ENCODE measurements at places on chromosomes 7 and 10.
A peak's percentile ranks its signal among the peaks of the same experiment; 100 is the strongest.

DNA sequence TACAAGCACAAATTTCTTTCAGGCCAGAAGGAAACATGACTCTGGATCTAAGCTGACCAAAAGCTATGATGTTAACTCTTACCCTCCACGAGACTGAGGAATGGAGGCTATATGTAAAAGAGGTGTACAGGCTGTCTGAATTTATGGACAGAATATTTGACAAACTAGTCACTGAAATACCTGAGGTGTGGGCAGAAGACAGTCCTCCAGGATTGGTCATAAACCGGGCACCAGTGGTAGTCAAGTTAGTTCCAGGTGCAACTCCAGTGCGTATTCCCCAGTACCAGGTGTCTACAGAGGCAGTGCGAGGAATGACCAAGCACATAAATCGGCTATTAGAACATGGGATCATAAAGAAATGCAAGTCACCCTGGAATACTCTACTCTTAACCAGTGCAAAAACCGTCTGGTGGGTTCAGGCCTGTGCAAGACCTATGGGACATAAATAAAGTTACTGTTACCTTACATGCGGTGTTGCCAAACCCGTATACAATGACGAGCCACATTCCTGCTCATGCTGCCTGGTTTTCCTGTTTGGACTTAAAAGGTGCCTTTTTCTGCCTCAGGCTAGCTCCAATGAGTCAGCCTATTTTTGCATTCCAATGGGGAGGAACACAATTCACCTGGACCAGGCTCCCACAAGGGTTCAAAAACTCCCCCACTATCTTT lies 6.7 kb upstream of the CYREN start:
- DNase-seq = no peak

DNA sequence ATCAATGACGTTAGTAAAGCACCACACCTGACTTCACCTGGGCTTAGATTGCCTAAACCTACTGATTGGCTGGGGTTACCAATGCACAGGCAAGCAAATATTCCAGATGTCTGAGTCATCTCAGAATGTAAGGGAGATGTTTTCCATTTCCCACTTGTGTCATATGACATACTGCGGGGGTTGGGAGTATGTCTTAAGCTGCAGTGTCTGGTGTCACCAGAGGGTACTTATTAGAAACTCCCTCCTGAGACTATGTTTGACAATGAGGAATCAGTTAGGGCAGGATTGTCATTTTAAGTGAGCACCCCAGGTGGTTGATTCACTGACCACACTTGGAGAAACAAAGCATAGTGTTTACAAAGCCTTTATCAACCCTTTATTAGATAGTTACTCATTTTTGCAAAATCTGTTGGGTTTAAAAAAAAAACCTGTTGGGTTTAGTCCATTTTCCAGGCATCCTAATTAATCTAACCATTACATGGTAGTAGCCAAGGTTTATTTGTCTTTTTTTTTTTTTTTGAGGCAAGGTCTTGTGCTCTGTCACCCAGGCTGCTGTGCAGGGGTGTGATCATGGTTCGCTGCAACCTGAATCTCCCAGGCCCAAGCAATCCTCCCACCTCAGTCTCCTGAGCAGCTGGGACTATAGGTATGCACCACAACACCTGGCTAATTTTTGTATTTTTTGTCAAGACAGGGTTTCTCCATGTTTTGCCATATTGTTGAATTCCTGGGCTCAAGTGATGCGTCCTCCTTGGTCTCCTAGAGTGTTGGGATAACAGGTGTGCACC lies 72.5 kb downstream of the CDK6 start:
- no peak for DNase-seq

- DNase-seq = no peak
These were observed 7.6 kb upstream of the ADAMTS14 start for GRCh38 chr10:70664702-70665195.

DNA sequence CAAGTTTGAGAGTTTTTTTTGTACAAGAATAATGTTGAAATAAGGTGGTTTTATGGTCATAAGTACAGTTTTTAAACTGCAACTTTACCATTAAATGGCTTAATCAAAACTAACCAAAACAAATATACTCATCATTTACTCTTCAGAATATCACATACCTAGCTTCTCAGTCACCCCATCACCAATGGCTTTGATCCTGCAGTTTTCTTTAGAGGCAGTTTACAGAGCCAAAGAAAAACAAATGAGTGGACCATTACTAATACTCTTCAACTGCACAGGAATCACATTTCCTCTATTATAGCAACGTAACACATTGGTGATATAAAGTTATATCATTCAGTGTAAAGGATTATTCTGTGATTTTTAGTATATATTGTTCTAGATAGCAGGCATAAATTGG lies 576.1 kb upstream of the LRRTM3 start:
- no peak for DNase-seq

DNA sequence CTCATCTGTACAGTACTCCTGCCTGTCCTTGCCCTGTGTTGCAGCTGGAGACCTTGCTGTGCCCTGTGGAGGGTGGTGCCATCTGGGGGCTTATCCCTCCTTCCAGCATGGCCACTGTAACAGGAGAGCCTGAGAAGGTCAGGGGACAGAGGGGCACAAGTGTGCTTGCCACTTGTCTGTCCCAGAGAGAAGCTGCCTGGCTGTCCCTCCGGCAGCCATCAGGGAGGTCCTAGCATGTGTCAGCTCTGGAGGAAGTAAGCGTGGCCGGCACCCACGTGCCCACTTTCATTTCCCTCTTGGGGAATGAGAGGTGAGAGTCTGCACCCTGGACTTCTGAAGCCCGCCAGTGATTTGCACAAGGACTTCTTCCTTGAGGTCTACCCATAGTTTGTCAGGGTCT lies 97.0 kb upstream of the PPIF start:
- DNase-seq = no peak

GRCh38 chr10:15112657-15113056 lies 15.5 kb downstream of the RPP38 start:
- DNase-seq = no peak

DNA sequence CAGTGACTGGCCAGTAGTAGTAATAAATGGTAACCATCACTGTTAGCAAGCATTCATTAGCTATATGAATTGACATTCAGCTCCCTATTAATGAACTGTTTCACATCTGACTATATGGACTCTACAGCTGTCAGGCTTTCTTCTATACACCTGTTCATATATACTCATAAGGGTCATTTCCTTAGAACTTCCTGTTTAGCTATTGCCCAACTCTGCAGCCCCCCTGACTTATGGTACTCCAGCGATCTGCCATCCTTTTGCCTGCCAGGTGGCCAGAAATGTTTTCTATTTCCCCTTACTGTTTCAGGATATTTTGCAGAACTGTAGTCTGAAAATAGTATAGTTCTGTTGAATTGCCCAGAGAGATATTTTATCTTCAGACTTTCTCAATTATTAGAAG lies 56.6 kb downstream of the TASOR2 start:
- no peak for DNase-seq

DNA sequence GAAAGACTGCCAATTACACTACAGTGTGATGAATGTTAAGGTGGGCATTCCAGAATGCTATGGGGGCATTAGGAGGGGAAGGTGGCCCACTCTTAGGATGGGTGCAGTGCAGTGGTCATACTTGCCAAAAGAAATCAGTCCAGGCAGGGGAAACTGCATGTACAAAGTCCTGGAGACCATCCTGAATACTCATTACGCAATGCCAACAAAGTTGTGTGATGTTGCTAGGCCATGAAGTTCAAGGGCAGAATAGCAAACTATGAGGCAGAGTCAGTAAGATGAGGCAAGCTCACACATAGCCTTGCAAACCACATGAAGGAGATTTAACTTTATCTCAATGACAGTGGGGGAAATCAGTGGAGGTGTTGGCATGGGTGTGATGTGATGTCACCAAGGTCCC lies 49.8 kb upstream of the SLC35B4 start:
- DNase-seq = no peak

- peak; percentile 6 for DNase-seq
These were observed 299.4 kb downstream of the SNX13 start for GRCh38 chr7:17640730-17641377.

- no peak for DNase-seq
These were observed 21.9 kb upstream of the SEMA3A start for GRCh38 chr7:84216472-84216871.

GRCh38 chr7:132709971-132710567 lies 133.8 kb upstream of the PLXNA4 start:
- DNase-seq = peak; percentile 11

GRCh38 chr10:30697806-30698205 lies 68.3 kb upstream of the LYZL2 start:
- DNase-seq = no peak
